ENCODE measurements at places on chromosomes 7 and 10.

- DNase-seq: no peak
These were observed 424 bp downstream of the EGFR start for GRCh38 chr7:55019191-55019690.

DNA sequence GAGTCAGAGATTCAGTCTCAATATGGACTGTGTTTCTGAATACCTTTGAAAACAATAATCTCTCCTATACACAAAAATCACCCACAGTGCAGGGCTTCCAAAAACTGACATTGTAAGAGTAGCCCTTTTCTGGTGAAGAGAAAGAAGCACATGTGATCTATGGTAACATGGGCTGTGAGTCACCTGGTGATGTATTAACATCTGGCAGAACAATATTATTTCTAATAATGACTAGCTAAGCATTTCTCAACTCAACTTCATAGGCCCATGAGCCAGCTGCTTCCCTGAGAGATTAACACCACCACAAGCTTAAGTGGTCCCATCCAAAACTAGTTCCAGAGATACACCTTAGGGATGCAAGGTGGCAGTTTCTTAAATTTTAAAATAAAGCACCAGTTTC, 331.0 kb upstream of the NRP1 start:
- no peak for DNase-seq

- DNase-seq: no peak
These were observed 36.6 kb upstream of the LRRC18 start for GRCh38 chr10:48976196-48976595.

GRCh38 chr7:67306331-67306730, 309.7 kb downstream of the TYW1 start:
- no peak for DNase-seq

DNA sequence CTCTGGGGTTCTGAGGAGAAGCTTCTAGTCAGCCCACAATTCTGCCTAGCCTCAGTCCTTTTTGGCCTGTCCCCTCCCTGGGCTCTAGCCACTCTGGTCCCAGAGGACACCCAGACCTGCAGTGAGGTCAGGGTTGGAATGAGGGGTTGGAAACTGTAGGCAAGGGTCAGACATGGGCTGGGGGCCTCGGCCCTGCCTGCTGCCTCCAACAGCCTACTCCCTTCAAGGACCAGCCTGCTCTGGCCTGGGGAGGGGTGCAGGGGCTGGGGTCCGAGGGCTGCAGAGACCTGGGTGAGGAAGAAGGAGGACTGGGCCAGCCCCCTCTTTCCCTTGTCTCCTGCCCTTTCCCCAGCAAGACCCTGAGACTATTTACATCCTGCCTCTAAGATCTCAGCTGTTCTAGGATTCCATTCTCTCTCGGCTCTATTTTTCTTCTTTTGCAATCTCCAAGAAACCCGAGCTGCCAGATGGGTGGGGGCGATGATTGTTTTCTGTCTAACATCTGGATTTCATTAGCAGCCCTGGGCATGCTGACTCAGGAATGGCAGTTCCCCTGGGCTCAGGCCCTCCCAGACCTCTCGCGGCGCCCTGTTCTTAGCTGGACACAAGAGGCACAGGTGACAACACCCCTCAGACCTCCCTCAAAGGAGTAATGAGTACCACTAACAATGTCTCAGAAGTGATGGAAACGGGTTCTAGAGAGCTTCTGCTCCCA, 23.1 kb downstream of the ZCCHC24 start:
- DNase-seq: peak; percentile 93

DNA sequence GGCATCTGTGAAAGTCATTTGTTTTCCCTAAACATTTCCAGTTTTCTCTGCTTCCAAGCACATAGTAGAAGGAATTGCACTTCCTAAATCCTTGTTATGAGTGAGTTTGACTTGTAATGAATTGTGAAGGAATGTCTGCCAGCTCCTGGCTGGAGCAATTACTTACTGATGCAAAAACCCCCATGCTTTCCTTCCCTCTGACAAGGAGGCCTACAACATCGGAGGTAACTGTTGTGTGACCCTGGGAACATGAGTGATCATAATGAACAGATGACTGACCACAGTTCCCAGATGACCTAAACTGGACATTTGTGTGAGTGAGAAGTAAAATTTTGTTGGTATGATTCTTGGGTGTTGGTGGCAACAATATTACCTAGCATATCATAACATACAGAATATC, 21.4 kb upstream of the CPVL start:
- no peak for DNase-seq

DNA sequence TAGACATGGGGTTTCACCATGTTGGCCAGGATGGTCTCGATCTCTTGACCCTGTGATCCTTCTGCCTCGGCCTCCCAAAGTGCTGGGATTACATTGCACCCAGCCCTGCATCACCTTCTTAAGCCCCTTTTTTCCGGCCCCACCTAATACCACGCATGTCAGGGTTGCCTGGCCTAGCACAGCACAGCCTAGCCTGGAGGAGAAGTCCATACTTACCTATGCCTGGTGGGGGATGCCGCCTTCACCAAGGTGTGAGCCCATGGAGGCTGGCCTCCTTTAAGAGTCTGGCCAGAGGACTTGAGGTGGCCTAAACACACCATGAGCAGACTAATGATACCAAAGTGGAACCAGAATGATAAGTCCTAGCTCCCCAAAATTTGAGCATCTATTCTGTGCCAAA, 22.0 kb upstream of the CUX1 start:
- DNase-seq: no peak

DNA sequence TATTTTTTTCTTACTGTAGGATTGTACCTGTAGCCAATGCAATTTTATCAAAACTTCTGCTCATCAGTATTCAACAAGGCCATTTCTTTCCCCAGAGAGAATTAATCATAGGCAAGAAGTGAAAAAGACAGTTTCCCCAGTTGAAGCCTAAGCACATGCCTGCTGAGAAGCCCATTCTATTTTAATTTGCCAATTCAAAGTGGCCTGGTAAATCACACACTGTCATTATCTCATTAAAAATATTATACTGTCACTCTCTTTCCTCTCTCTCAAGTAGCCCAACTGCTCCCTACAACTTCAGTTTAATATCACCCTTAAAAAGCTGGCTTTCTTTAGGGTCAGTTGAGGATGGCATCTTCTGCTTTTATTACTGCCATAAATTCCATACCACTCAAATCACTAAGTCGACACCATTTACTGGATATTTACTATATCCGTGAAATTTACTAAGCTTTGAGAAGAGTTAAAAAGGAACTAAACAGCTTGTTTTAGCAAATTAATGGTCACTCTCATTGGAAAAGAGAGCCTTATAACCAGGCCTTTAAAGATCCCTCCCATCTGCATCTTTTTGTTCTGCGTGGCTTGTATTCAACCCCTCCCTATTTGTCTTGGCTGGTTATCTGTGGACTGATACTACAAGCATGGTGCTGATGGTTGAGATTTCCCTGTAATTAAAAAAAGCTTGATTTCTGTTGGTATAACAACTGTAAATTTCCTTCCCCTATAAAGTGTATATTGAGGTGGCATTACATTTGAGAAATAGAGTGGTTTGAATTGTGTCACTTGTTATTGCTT, 30.6 kb downstream of the COL28A1 start:
- DNase-seq: no peak

DNA sequence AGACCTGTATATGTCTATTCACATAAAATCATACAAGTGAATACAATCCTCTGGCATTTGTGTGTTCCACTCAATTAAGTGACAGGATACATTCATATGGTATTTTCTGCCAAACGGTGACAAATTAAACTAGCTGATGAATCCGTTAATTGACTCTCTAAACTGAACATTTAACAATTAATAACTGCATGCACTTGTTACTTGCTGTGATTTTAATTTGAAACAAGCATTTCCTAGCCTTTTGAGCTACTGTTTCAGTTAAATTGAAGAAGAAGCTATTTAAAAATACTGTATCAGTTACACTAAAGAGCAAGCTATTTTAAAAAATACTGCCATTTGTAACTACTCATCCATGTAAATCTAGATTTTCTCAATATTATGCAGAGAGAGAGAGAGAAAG, 67.4 kb downstream of the HTR7 start:
- no peak for DNase-seq

GRCh38 chr7:100079024-100079560, 2.4 kb downstream of the ZNF3 start:
- no peak for DNase-seq

GRCh38 chr7:100896732-100897608, 1.3 kb upstream of the ACHE start:
- DNase-seq: no peak

- no peak for DNase-seq
These were observed 544.1 kb downstream of the XPNPEP1 start for GRCh38 chr10:109379186-109379585.

- no peak for DNase-seq
These were observed 2.1 kb downstream of the CYP3A5 start for GRCh38 chr7:99677648-99678045.

DNA sequence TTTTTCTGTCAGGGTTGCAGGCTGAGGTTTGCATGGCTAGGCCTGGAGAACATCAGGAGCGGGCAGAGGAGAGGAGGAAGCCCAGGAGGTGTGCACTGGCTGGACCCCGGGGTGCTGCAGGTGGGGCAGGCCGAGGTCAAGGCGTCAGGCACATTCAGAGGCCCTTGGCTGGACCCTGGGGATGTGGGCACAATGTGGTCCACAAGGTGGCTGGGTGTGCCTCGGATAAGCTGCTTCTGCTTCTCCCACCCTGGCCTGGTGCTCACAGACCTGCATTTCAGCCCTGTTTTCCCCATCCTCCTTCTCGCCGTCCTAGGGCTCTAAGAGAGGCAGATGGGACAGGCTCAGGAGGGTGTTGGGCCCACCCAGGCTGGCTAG, 108.2 kb downstream of the ADCY1 start:
- no peak for DNase-seq

DNA sequence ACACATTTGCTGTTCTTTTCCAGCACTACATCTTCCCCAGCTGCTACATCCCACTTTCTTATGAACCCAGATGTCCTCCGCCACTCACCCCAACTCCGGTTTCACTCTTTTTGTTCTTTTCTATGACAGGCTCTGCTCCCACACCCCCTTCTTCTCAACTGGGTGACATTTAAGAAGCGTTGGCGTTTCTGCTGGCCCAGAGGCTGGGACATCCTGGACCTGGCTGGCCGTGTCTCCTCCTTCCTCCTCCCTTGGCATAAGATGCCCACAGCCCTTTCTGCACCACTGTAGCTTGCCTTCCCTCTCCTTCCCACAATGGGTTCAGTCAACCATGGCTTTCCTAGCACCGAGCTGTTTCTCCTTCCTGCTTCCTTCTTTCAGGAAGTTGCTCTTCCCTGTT, 9.4 kb upstream of the CALML5 start:
- no peak for DNase-seq

DNA sequence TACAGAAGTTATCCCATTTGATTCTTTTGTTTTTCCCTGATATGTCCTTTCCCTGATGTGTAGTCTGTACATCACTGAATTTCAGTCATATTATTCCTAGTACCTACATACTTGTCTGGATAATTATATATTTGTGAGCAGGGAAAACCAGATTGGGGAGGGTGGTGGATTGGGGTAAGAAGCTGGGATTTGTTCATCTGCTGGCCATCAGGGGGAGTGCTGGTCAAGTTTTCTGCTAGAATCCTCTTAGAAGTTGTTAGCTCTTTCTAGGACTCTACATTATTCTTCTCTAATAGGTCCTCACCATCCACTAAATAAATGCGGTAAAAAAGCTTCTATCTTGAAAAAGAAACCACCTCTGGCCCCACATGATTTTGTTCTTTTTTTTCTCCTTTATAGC, 232.7 kb upstream of the TAC1 start:
- no peak for DNase-seq

DNA sequence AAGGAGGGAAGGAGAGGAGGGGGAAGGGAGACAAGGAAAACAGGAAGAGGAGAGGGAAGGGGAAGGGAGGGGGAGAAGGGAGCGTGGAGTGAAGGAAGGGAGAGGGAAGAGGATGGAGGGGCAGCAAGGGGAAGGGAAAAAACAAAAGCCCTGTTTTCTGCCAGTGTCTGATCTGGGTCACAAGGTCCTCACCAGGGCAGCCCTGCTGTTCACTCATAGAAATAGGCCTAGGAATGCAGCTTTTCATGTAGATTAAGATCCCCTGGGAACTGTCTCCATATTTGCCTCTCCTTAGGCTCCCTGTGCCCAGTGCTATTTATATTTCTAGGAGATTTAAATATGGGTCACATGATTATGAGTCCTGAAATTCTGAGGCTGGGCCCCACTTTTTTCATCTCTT, 790.7 kb downstream of the TNS3 start:
- DNase-seq: peak; percentile 16

- DNase-seq: no peak
These were observed 82.6 kb upstream of the AOAH start for GRCh38 chr7:36806891-36807290.

DNA sequence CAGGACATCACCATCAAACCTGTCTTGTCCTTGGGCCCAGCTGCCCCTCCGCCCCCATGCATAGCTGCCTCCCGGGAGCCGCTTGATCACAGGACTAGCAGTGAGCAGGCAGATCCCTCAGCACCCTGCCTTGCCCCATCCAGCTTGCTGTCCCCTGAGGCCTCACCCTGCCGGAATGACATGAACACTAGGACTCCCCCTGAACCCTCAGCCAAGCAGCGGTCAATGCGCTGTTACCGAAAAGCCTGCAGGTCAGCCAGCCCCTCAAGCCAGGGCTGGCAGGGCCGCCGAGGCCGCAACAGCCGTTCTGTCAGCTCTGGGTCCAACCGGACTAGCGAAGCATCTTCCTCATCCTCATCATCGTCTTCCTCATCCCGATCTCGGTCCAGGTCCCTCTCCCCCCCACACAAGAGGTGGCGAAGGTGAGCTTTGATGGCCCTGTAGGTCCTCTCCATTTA, 5.2 kb upstream of the NOLC1 start:
- no peak for DNase-seq

- no peak for DNase-seq
These were observed 71.7 kb downstream of the MTURN start for GRCh38 chr7:30206491-30206890.

- no peak for DNase-seq
These were observed 7.0 kb upstream of the DYNC2I1 start for GRCh38 chr7:158849442-158849767.

- no peak for DNase-seq
These were observed 62.8 kb downstream of the PKD1L1 start for GRCh38 chr7:47885309-47885986.

DNA sequence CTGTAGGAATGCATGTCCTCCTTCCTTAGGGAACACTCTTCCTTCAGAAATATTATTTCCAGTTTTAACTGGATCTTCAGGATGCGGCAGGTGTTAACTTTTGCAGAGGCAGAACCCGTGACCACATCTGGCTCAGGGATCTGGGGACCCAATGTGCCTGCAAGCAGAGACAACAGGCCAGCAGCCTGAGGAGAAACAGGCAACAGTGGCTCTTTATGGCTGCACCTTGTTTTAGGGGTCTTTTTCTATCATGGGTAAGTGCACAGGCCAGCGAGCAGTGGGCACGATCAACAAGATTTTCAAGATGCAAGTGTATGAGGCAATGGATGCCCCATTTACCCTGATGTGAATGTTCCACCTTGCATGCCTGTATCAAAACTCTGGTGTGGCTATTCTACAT, 497.5 kb upstream of the KLF6 start:
- no peak for DNase-seq
